Chondrocyte (in vitro differentiated cells): ENCODE measurements at places on chromosomes 2 and 18. TPM values are rescaled to one million over a fixed set of nuclear protein-coding genes. Genes with fewer than 3 reads are reported as not detected.

Gene ANKRD53
- total RNA-seq: 0.85 to 2.2 TPM (median 1.8 TPM) in 3 replicates

- H3K4me3 ChIP-seq: peak overlapping the region; percentile 26
- peaks cover 70% of the 10 kb centered on the region for H3K4me1 ChIP-seq
- H3K36me3 ChIP-seq: peaks cover 10% of the 10 kb centered on the region
- H3K27ac ChIP-seq: peak overlapping the region; percentile 79
- no peak for DNase-seq
Measured at GRCh38 chr18:48742706-48743475, 204.1 kb downstream of the CTIF start.

Gene STARD6
- total RNA-seq: not detected in 3 replicates

DNA sequence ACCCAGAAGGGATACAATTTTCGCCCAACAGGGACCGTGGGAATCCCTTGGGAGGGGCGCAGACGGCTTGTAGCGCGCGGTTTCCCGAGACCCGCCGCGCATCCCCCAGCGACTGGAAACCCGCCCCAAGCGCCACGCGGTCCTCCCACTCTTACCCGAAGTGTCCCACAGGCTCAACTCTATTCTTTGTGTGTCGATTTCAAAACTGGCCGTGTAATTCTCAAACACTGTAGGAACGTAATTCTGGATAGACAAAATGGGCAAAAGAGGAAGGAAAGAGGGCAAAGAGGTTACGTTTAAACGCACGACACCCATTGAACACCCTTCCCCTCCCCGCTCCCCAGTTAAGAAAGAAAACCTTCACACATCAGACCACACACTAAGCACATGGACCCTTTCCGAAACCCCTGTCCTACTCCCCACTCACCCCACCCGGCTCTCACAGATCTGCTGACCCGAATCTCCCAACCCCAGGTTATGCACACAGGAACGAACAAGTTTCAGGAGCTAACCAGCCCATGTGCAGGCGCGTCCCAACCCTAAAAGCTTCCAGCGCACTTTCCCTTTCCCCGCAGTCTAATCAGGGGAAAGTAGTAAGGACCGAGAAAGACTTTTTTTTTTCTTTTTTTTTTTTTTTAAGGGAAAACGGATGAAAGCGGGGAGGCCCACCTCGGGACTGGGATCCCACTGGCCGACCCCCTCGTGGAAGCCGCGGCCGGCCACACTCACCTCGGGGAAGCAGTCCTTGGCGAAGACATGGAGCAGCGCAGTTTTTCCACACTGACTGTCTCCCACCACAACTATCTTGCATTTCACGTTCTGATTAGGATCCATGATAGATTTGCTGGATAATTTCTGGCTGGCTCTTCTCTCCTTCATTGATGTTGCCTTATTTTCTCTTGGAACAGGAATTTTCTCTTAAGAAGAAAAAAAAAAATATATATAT is 655 bp downstream of the RND3 start:
- H3K27me3 ChIP-seq: no peaks in the 10 kb centered on the region
- peaks cover 38% of the 10 kb centered on the region for H3K4me1 ChIP-seq
- H3K36me3 ChIP-seq: peaks cover 9% of the 10 kb centered on the region
- no peak for DNase-seq

Gene TUBA4A
- total RNA-seq: 9.4 to 19.7 TPM (median 11.5 TPM) in 3 replicates

- H3K4me3 ChIP-seq: no peak overlapping the region
- no peak for DNase-seq
- peaks cover 7% of the 10 kb centered on the region for H3K27me3 ChIP-seq
- H3K36me3 ChIP-seq: no peaks in the 10 kb centered on the region
- no peak overlapping the region for H3K27ac ChIP-seq
Measured at GRCh38 chr2:10992023-10992791, 80.5 kb downstream of the KCNF1 start.

DNA sequence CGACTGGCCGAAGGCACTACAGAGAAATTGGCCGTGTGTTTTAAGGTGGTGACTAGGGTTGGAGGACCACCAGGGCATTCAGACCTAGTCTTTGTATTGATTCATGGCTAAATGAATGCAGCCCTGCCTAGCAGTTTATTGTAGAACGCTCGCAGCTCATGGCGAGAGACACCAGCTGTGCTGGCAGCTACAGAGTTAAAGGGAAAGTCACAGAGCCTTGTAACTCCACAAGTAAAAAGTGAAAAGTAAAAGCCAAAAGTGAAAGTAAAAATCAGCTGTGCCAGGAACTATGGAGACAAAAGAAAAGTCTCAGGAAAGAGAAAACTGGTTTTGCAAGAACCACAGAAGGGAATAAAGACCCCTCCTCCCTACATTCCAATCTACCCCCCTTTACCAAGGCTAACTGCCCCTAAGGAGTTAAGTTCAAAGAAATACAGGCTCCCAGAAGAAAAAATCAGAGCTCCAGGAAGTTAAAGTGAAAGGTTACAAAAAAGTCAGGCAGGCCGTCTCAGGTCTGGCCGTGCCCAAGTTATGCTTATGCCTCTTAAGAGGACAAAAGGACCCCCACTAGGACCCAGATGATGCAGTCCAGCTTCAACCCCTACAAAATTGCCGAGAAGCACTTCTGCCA is 46.4 kb upstream of the SELENOI start:
- H3K27ac ChIP-seq: no peak overlapping the region
- H3K4me1 ChIP-seq: no peaks in the 10 kb centered on the region
- H3K36me3 ChIP-seq: no peaks in the 10 kb centered on the region
- H3K27me3 ChIP-seq: no peaks in the 10 kb centered on the region
- DNase-seq: no peak

Gene GDF7
- 10.9 to 12.8 TPM (median 12.6 TPM) in 3 replicates for total RNA-seq

Gene EGR4
- not detected in 3 replicates for total RNA-seq

Gene SLC9A4
- total RNA-seq: not detected in 3 replicates

DNA sequence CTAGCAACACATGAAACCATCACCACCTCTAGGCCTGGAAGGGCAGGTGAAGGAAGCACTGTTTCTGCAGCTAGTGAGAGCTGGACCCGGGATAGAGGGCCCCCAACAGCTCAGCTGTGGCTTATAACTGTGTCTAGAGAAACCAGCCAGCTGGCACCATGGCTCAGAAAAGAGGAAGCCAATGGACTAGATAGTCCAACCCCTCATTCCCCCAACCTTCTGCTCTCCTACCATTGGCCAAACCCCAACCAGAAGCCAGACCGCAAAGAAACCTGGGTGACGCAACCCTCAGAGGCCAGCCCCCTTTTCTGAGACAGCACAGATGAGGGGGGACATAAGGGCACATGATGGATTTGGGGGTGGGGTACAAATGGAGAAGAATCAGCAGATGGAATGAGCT is 24.3 kb downstream of the SMYD1 start:
- no peak overlapping the region for H3K4me3 ChIP-seq
- peaks cover 6% of the 10 kb centered on the region for H3K27me3 ChIP-seq
- no peak for DNase-seq
- no peaks in the 10 kb centered on the region for H3K4me1 ChIP-seq
- H3K27ac ChIP-seq: no peak overlapping the region

DNA sequence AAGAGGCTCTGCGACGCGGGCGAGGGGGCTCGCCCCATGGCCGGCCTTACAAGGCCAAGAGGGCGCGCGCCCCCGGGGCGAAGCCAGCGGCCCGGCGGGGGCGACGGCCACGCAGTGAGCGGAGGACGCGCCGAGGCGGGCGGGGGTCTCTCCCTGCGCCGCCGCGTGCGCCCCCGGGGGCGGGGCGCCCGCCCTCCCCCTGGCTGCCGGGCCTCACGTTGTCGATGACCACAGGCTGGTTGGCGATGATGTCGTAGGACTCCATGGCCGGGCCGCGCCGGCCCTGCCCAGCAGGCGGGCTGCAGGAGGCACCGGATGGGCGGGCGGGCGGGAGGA is 250 bp downstream of the ACTR1B start:
- H3K27me3 ChIP-seq: no peaks in the 10 kb centered on the region
- H3K4me1 ChIP-seq: peaks cover 30% of the 10 kb centered on the region
- DNase-seq: no peak
- peak overlapping the region; percentile 96 for H3K27ac ChIP-seq
- peaks cover 4% of the 10 kb centered on the region for H3K36me3 ChIP-seq
- H3K4me3 ChIP-seq: peak overlapping the region; percentile 89

Gene CIB4
- not detected in 3 replicates for total RNA-seq

Gene TMEM17
- total RNA-seq: 2.6 to 3.8 TPM (median 3.8 TPM) in 3 replicates

DNA sequence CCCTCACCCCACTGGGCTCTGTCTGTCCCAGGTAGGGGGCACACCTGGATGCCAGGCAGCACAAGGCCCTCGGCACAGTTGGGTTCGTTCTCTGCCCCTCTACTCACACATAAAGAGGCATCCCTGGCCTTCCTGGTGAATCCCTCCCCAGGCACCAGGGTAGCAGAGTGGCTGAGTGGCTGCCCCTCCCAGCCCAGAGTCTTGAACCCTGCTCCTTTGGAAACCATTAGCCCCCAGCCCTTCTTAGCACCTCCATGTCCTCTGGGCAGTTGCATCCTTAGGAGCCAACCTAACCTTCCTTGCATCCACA is 2.0 kb downstream of the GPC1 start:
- no peak for DNase-seq
- no peaks in the 10 kb centered on the region for H3K27me3 ChIP-seq
- H3K4me1 ChIP-seq: peaks cover 31% of the 10 kb centered on the region
- no peaks in the 10 kb centered on the region for H3K36me3 ChIP-seq
- peak overlapping the region; percentile 68 for H3K27ac ChIP-seq
